ENCODE measurements at places on chromosomes 7 and 10.

DNA sequence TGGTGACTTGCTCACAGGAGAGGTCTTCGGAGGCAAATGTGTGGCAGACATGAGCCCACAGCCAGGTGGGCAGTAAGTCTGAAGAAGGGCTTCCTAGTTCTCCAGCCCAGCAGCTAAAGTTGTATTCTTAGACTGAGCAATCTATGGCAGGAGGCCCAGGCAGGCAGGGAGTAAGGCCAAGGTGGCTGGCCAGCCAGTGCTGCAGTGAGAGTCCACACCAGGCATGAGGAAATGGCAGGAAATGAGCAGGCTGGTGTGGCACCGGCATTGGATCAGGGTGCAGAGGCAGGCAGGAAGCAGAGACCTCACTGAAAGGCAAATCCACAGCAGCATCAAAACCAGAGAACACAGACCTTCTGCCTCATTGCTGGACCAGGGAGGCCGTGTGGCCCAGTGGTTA, 84.6 kb upstream of the PDE1C start:
- DNase-seq: peak; percentile 61

- DNase-seq: peak; percentile 48
Observed at GRCh38 chr10:77160679-77161078, 476.9 kb downstream of the KCNMA1 start.

DNA sequence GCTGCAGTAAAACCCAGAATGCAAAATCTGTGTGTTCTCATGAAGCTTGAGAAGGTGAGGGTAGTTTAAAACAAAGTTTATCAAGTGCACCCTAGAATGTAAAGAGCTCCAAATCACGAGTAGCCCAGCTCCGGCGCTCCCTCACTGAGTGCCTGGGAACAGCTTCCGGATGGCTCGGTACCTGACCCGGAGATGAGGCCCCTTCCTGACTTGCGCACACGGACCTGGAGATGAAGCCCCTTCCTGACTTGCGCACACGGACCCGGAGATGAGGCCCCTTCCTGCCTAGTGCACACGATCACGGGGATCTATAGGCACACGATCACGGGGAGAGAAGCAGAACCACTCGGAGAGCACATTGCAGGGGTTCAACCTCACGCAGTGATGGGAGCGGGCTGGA, 322.1 kb upstream of the RNF32 start:
- DNase-seq: no peak

DNA sequence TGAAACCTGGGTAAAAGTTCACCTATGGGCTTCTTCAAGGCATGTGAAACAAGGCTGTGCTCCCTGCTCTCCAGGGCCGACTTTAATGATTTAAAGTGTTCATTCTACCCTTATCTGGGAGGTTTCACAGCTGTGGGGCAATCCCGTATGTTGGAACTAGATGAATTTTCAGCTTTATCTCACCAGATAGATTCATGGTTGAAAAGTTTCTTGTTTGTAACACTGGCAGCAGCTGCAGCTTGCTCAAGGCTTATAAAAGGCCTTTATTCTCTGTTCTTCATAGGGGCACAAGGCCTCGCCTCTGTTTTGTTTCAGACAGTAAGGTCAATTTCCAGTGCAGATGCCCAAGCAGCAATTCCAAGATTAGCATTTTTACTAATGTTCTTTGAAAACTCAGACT, 70.4 kb upstream of the DNAJB12 start:
- DNase-seq: no peak

- no peak for DNase-seq
Observed at GRCh38 chr10:75788394-75789205, 357.2 kb downstream of the LRMDA start.

DNA sequence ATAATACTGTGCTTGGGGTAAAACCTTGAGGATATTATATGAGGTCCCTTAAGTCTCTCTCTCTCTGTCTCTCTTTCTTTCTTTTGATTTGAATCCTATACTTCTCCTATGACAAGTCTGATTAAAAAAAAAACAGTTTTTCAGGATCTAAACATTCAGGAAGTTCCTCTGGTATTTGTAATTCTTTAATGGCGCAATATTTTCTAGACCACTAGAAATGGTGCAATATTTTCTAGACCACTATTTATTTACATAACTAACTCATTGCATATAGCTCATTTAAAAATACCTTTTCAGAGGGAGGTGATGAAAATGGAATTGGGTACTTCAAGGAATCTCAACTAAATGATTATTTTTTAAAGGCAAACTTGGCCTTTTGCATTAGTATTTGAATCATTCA, 1235.3 kb downstream of the GATA3 start:
- no peak for DNase-seq

DNA sequence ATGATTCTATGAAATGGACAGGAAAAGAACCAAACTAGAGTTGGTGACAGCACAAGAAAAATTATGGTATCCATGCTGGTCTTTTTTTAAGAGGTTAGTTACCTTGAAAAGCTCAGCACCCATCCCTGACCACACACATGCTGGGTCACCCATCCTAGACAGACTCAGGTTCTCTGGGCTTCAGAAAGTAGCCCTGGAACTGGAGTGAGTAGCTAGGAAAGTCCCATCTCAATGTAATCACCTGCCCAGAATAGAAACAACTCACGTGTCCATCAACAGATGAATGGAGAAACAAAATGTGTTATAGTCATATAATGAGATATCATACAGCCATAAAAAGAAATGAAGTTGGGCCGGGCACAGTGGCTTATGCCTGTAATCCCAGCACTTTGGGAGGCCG, 37.0 kb downstream of the GSDME start:
- DNase-seq: no peak

- no peak for DNase-seq
Observed at GRCh38 chr10:98265403-98266378, 2.3 kb downstream of the LOXL4 start.

DNA sequence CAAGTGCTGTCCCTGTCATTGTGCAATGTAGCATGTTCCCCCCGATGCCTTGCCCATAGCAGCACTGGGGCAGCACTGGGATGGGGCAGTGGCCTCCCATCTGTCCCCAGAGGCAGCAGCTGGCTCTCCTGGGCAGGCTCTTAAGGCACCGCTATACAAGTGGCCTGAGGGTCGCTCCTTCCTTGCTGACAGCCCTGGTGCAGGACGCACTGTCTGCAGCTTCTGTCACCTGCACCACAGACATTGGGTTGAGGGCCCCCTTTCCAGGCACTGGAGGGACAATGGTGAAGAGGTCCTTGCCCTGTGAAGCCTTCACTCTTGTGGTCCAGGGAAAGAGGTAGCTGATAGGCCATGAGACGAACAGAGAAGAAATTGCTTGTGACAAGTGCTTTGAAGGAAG, 10.6 kb downstream of the CPSF4 start:
- DNase-seq: no peak

DNA sequence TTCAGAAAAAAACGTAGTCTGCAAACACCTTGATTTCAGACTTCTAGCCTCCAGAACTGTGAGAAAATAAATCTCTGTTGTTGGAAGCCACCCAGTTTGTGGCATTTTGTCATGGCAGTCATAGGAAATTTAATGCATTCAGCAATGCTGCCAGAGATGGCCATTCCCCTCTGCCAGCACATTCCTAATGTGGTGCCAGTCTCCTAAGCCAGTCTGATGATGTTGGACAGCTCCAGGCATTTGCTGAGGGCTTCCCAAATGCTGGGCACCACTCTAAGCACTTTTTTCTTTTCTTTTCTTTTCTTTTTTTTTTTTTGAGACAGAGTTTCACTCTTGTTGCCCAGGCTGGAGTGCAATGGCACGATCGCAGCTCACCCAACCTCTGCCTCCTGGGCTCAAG, 666.7 kb upstream of the C7orf33 start:
- no peak for DNase-seq

GRCh38 chr7:128381161-128381821, 19.8 kb upstream of the PRRT4 start:
- no peak for DNase-seq

DNA sequence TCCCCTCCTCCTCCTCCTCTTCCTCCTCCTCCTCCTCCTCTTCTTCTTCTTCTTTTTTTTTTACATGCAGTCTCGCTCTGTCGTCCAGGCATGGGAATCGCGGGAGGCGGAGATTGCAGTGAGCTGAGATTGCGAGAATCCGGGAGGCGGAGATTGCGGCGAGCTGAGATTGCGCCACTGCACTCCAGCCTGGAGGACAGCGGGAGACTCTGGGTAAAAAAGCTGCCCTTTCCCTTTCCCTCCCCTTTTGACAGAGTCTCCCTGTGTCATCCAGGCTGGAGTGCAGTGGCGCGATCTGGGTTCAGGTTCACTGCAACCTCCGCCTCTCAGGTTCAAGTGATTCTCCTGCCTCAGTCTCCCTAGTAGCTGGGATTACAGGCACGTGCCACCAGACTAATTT, 168.1 kb upstream of the MALRD1 start:
- DNase-seq: no peak

DNA sequence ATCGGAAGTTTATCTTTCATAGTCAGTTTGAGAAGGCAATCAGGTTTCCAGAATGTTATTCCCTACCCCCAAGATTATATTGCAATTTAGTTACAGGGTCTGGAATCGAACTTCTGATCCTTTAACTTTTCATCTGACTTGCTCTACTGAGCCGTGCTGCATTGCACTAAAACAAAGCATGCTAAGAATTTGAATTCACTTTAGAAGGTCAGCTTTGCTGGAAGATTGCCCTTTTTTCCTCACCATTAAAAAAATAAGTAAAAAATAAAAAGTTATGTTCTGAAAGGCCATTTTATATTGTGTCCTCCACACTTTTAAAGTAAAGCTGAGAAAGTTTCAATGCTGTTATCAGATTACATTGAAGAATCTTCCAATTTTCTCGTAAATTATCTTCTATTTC, 388.8 kb upstream of the PHF14 start:
- no peak for DNase-seq

GRCh38 chr10:68202960-68203353, 29.0 kb downstream of the ATOH7 start:
- DNase-seq: peak; percentile 73

GRCh38 chr7:34946486-34946885, 90.8 kb downstream of the DPY19L1 start:
- no peak for DNase-seq

DNA sequence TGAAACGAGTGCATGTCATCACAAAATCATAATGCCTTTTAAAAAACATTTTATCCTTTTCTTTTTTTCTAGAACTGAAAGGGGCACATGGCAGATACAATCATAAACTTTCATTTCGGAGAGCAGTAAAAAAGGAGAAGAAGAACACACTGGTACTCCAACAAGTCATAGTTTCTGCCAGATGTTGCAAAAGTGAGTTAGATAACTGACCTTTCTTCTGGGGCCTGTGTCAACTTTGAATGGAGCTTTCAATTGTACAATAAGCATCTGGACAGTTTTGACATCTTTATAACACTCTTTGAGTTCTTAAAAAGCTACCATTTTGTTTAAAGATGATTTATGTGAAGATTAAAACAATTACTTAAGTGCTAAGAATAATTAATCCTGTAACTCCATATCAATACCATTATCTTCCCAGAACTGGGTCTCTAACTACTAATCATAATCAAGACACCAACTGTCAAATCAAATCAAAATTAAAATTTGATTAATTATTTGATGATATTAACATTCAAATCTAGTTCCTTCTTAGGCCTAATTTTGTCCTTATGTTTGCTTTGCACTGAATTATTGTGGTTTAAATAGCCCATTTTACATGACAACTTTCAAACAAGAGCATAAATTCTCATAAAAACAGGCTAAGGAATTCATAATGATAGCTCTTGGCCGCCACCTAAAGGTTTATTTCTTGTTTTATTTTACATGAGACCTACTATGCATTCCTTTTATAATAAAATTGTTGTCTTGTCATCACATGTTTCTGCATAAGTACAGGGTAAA, 19.5 kb upstream of the ITGB8 start:
- peak; percentile 33 for DNase-seq

DNA sequence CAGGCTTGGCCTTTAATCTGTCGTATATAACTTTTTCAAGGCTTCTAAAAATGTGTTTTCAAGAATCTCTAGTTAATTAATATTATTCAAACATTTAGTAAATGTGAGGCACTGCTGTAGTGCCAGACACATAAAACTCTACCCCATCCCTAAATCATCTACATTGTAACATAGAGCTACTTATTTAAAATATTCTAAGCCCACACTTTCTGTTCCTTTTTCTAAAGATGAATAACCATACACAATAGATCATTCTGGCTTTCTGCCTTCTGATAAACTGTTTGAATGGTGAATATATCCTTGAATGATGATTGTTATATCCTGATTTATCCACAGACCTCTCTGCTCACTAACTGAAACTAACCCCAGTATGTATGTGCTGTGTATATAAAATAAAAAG, 41.4 kb downstream of the BRAF start:
- DNase-seq: no peak

- no peak for DNase-seq
Observed at GRCh38 chr7:2175091-2175490, 57.7 kb downstream of the MAD1L1 start.

GRCh38 chr10:59376846-59377245, 14.5 kb upstream of the FAM13C start:
- DNase-seq: no peak

DNA sequence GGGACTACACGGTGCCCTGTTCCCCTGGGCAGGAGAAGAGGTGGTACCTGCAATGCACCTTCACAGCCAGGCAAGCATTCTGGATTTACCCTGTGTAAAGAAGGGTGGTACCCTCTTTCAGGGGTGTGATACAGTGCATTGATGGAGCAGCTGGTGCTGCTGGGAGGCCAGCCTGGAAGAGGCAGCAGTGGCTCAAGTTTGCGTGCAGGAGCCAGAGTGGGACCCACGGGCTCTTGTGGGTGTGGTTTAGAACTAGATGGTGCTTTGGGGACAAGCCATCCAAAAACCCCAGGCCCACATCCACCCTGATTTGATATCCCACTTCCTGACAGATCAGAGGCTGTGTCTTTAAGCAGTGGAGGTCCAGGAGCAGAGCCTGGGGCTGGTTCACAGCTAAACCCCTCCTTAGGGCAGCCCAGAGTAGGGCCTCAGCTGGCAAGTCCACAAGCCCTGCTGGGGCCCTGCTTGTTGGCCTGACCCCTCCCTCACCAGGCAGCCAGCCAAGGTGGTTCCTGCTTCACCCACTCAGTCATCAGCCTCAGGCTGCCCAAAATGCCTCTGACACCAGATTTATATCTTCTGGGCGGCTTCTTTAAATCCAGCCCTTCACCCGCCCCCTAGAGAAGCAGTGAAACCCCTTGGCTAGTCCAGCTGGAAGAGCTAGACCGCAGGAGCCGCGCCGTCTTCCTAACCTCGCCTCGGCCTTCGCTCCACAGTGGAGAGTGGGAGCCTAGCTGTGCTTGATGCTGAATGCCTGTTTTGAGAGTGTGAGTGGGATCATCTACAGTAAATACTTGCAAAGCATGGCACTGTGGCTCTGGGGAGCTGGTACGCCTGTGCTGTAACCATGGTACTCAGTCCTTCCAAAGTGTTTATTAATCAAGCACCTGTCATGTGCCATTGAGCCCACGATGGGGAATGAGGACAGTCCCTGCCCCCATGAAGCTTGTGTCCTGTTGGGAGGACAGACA, 1.4 kb upstream of the ASIC3 start:
- peak; percentile 63 for DNase-seq

All from GM03348 (cell line).